ENCODE measurements at places on chromosomes 6 and 20.

GRCh38 chr6:17663226-17663625 is 43.5 kb downstream of the NUP153 start:
- no peak for DNase-seq

DNA sequence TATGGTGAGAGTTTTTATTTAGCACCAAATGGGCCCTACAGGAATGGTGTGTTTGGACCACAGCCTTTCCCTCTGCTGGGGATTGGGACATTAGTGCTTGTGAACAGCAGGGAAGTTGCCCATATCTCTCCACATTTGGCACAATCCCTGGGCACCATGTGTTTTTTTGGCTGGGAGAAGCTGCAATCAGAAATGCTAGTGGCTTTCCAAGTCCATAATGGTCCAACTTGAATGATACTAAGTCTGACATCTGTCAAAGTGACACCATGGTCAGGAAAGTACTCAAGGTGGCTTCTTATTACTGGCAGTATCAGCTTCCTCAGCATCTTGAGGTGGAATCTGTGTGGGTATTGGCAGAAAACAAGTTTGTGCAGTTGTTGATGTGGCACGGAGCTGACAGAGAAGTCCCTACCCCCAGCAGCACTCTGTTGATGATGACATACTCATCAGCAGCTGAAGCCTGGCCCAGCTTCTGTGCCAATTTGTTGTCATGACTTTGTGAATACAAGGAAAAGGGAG is 53.0 kb downstream of the SASH1 start:
- no peak for DNase-seq

DNA sequence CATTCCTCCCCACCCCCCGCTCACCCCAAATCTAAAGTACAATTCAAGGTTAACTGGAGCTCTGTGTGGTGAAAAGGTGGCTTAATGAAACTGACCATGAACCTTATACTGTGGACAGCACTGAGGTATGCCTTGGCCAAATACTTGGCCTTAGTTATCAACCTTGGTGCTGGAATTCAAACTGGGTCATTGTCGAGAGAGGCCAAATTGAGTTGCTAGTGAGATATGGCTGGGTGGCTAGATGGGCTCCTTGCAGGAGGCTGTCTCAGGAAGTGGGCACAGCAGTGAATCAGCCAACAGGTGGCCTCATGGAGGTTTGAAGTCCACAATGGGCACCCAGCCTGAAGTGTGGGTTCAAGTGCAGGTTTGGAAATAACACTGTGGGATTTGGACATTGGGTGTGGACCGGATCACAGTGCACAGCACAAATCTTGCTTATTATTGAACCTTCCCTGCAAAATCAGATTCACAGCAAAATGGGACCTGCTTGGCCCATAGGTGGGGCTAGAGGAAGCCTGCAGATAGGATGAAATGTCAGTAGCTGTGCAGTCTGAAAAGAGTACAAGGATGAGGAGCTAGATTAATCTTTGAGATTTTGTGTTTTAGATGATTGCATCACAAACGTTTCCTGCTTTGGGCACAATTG is 5.6 kb upstream of the BTBD3 start:
- DNase-seq, result peak; percentile 28

GRCh38 chr6:65903992-65904391 is 197.0 kb upstream of the EYS start:
- no peak for DNase-seq

DNA sequence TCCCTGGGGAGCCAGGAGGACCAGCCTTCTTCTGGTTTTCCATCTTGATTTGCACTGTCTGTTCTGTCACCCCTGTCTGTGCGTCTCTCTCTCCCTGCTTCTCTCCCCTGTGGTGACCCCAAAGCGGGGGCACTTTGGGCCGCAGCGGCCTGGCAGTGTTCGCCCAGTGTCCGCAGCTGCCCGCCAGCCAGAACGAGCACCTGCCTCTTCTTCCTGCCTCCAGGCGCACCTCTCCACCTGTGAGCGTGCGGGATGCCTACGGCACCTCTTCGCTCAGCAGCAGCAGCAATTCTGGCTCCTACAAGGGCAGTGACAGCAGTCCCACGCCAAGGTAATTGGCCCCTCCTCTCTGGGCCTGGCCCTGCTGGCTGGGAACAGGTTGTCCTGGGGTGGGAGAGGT is 30.8 kb downstream of the SNPH start:
- DNase-seq, result no peak

All from A549 (cell line).